ENCODE measurements at places on chromosomes 6 and 20.

- no peak for DNase-seq
Observed at GRCh38 chr6:137874204-137875057, 7.4 kb downstream of the TNFAIP3 start.

DNA sequence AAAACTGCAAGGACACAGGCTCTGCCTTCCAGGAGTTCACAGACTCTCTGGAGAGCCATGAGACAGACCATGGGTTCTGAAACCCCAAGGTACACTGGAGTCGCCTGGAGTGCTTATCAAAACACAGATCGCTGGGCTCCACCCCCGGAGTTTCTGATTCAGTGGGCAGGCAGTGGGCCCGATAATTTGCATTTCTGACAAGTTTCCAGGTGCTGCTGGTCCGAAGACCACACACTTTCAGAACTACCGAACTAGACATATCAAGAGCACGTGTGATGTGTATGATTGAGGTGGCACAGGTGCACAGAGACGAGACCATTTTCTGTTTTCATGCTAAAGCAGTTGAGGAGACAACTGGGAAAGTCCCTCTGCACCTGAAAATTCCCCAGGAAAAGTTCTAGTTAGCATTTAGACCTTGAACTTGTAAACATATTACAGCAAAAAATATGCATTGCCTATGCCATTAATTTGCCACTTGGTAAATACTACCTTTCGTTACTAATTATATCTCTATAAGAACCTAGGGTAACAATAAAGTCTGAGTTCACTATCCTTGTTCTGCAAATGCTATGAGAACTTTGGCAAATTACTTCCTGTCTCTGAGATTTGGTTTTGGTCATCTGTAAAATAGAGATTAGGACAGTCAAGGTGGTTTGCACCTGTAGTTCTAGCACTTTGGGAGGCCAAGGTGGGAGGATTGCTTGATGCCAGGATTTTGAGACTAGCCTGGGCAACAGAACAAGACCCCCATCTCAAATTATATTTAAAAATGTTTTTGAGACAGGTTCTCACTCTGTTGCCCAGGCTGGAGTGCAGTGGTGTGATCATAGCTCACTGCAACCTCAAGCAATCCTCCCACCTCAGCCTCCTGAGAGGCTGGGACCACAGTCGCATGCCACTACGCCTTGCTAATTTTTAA, 14.3 kb upstream of the PIM1 start:
- DNase-seq = no peak

GRCh38 chr6:103723438-103724322, 1136.0 kb downstream of the HACE1 start:
- no peak for DNase-seq

GRCh38 chr6:14276667-14277404, 159.3 kb downstream of the CD83 start:
- peak; percentile 69 for DNase-seq

GRCh38 chr6:107627969-107628368, 138.1 kb downstream of the SOBP start:
- no peak for DNase-seq

DNA sequence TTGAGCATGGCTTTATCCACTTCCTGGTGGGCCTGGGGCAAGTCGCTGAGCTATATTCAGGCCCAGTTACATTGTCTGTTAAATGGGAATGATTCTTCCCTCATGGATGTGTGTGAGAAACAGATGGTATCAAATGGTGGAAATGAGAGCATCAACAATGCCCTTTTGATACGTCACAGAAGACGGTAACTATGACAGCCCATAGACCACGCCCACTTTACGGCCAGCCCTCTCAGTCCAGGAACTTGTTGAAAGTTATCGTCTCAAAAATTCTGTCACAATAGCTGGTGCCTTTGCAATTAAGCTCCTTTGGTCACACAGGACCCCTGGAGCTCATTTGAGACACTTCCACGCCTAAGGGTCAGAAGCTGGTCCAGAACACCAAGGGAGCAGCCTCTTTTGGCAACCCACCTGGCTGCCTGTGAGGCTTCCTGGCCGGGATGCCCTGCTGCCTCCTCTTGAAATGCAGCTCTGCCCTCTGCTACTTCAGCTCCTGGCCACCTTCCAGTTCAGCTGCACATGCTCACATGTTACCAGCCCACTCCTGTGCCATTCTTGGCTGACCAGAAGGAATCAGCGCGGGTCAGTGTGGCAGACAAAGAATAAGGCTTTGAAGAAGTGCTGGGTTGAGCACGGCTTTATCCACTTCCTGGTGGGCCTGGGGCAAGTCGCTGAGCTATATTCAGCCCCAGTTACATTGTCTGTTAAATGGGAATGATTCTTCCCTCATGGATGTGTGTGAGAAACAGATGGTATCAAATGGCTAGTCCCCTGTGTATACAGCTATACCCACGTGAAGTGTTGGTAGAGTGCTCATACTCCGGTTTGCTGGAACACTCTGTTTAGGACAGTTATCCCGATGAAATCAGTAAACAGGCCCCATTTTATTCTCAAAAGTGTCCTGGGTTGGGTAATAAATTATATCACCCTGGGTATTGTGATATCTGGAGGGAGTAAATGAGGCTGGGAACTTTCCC, 199.2 kb upstream of the SUPT3H start:
- DNase-seq = no peak

- DNase-seq = no peak
Observed at GRCh38 chr6:72850469-72850868, 228.6 kb downstream of the KCNQ5 start.

DNA sequence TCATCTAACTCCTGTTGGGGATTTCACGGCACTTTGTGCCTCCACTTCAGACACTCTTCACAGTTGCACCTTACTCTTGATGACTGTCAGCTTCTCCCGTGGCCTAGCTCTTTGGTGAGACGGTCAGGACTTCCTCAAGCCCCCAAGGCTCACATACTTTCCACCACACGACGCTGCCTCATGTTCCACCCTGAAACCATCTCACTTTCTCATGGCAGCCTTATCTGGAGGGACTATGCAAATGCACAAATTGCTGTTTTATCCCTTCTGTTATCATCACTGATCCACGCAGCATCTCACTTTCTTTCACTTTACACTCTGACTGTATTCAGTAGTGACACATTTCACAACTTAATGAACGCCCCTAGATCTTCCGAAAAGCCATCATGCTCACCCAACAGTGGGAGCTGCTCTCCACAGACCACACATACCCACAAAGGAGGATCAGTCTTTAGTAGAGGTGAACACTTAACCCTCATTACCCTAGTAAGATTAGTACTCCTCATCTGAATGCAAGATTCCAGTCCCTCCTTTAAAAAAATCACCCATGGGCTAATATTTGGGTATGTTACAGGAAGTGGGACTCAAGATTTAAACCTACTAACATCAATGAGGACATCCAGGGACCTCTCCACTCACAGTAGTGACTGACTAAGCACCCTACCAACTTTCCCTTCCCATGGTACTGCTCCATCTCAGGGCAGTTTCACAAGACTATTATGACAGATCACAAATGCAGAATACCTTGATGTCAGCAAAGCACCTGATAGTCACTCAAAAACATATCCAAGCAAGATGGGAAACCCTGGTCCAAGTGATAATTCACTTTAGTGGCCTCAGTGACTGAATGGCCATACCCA, 35.4 kb downstream of the FYN start:
- no peak for DNase-seq

Measured in DND-41 (cell line).